HAP-1 (cell line): ENCODE measurements at places on chromosomes 1 and 21.

GRCh38 chr1:86621286-86621685 lies 74.4 kb downstream of the CLCA4 start:
- DNase-seq: no peak

DNA sequence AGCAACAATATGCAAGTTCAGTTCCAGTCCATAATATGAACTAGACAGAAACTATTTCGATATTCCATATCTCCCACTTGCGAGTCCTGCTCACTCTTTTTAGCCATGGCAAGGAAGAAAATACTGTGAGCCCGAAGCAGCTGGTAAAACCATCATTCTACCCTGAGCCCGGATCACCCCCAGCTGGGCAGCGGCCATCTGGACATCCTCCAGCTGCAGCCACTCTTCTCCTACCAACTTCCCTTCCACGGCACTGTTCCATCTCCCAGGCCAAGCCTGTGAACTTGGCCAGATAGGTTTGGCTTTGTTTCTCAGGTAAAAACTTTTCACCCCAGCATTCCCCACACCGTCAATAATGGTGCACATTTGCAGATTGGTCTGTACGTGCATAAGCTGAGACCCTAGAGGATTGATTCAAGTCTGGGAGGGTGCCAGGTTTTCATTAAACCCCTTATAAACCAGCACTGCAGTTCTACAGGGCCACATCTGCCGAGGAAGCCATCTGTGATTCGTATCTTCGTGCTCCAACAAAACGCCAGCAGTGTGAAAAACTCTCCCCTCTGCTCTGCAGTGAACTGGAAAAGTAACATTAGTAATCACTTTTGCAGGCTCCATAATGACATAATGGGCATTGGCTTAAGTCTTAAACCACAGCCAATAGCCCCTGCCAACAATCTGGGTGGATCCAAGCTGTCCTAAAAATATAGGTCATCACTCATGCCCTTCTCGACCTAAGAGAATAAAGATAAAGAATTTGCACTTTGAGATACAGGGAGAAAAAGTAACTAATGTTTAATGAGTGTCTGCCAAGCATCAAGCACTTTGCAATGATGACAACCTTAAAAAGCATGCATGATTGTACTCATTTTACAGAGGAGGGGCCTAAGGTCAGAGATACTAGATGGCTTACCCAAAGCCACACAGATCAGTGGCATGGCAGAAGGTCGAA lies 205.1 kb downstream of the PLPP3 start:
- no peak for DNase-seq

GRCh38 chr1:193487722-193488121 lies 301.3 kb upstream of the B3GALT2 start:
- no peak for DNase-seq

DNA sequence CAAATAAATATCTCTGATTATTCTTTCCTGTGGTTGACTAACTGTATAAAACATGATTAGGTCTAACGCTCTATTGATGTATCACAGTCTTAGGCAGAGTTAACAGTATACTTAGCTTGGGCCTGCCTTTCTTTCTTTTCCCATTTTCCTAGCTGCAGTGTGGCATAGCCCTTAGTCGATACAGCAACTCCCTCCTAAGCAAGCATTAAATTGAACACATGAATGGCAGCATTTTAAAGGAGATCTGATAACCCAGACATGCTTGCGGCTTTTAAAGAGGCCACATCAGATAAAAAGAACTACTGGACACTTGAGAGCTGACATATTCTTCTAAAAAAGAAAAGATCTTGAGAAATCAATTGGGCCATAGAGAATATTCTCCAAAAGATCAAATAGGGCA lies 312.0 kb upstream of the TMPRSS15 start:
- DNase-seq: no peak

GRCh38 chr1:214228976-214229375 lies 52.0 kb upstream of the SMYD2 start:
- no peak for DNase-seq

GRCh38 chr1:77945345-77945744 lies 33.5 kb downstream of the FUBP1 start:
- no peak for DNase-seq

DNA sequence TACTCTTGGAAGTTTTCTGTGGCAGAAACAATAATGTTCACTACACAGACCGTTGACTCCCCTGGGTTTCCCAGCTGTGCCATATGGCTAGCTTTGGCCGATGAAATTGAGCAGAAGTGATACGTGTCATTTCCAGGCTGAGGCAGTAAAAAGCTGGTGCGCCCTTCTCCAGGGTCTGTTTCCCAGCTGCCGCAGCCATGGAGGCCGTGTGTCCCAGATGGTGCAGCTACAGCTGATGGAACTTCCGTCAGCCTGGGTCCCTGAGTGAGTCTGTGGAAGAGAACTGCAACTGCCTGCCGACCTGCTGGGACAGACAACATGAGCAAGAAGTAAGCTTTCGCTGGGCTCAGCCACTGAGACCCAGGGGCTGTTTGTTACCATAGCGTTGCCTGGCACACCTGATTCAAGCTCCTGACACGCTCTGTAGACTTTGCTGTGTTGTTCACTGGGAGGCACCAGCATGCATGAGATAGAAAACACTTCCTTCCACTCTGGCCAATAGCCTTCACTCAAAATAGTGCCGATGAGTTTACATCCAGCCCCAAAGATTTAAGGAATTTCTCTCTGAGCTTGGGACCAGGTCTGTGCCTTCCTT lies 116.3 kb upstream of the SLC25A33 start:
- DNase-seq: no peak

DNA sequence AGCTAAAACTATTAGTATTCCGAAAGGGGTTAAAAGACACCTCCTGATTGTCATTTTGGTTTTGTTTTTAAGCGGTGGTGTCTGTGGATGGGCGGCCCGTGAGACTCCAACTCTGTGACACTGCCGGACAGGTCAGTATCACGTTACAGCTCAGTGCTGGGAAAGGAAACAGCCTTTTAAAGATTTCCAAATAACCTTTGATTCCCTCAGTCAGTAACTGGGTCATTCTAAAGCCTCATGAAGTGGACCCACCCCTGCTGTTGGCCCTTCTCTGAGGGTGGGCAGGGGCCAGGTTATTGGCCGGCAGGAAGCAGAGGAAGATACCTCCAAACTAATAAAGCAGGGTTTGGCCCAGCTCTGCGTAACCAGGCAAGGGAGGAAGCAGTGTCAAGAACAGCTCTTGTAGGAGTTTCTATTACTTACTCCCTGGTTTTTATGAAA lies 2.3 kb downstream of the RHOU start:
- no peak for DNase-seq

DNA sequence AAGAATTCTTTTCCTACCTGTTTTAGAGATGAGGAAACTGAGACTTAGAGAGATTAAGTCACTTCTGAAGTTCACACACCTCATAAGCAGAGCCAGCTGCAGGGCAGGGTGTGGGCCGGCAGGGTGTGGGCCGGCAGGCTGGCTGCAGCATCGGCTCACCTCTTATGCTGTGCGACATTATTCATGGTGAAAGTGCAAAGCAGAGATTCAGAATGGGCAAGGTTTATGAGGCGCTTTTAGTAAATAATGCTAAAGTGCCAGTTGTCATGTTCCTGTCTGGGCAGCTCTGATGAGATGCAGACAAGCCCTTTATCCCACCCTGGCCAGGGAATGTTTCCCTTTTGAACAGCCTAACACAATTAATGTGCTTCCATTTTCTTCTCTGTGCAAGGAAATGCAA lies 14.6 kb downstream of the MAB21L3 start:
- no peak for DNase-seq

GRCh38 chr1:210129092-210129491 lies 103.5 kb upstream of the SERTAD4 start:
- no peak for DNase-seq

GRCh38 chr1:38125837-38126520 lies 79.4 kb upstream of the POU3F1 start:
- DNase-seq: no peak

- DNase-seq: no peak
Measured at GRCh38 chr21:22842875-22843274, 1844.7 kb downstream of the NCAM2 start.

GRCh38 chr1:79431340-79431739 lies 424.8 kb upstream of the ADGRL4 start:
- DNase-seq: no peak

DNA sequence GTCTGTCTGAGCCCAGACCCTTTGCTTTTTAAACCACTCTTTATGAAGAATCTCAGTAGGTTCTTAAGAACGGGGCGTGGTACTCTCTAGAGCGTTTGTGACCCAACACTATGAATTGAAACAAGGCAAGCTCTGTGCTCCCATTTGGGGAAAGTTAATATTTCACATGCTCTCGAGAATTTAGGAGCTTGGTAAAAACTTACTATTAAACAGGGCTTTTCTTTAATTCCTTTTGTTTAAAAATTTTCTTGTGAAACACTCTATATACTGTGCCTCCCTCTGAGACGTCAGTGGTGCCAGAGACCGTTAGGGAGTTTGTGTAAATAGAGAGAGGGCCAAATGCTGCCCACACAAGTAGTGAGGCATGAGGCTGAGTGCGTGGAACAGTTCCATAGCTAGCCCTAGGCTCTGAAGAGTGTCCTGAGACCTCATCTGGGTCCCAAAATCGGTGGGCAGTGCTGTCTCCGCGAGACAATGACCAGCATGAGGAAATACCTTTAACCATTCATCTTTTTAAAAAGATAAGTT lies 144.7 kb downstream of the ROR1 start:
- no peak for DNase-seq

DNA sequence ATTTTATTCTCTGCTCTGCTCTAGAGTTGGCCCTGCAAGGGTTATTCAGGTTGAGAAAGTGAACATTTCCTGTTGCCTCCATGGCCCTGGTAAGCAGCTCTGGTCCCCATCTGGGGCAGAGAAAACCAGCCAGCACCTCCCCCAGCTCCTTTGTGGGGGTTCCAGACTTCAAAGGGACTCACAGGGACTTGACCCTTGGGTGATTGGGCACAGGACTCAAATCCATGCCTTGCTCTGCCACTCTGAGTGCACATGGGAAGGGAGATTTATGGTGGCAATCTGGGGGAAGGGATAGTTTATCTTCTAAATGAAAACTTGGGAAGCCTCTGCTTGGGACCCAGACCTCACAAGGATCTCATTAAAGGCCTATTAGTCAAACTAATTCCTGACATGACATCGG lies 212.8 kb downstream of the FOXD2 start:
- DNase-seq: no peak

DNA sequence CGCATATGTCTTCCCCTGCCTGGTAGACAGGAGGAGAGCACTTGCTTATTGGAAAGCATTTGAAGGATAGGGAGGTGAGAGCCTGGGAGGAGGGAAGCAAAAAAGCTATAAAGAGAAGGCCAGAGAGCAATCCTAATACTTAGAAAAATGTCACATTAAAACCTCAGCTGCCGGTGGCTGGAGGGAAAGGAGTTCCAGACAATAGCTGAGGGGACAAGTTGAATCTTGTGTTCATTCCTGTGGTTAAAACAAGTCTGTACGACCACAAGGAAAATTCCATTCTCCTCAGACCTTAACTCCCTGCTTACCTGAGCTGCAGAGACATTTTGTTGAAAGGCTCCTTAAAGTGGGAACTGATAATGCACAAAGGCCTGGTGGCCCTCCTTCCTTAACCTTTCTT lies 218.8 kb upstream of the CAMK1G start:
- peak; percentile 19 for DNase-seq

- DNase-seq: no peak
Measured at GRCh38 chr21:37357691-37358090, 8.9 kb upstream of the DYRK1A start.

DNA sequence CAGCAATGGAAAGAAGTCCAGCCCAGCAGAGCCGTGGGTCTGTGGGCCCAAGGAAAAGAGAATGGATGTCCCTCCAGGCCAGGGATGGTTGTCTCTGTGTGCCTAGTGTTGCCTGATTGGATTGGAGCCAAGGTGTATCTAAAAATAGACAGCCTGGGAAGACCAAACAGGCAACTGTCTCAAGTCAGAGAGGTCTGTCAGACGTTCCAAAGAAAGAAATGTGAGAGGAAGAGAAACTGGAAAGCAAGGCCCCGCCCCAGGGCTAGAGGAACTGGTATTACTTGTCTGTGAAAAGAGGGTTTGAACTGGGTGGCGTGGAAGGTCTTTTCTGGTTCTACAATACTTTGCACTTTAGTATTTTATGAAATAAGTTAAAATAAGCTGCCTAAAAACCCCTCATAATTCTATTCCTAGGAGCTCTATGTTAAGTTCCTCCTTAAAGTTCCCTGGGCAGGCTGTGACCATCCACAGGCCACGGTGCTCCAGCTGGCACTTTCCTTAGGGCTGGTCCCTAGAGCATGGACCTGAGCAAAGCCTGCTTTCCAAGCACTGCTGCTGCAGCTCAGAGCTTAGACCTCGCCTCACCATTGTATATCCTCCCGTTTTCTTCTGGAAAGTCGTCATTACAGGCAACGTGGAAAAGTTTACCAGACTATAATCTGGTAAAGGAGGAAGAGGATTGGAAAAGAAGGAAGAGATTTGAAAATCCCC lies 151.6 kb downstream of the DISC1 start:
- DNase-seq: no peak
